ENCODE measurements at places on chromosomes 12 and 14.

DNA sequence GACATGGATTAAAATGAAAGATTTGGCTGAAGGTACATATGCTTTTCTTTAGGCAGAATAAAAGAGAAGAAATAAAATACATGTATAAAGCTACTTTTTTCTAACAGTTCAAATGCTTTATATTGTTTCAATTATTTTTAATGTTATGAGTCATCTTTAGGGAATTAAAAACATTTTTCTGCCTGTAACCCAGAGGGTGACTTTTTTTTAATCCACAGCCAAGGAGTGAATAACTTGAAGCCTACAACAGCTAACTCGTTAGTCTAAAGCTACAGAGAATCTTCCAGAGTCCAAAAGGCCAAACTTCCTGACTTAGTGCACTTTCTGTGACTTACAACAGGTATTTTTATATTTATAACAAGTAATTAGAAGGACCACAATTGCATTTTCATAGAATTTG is 151.6 kb downstream of the SEC23A start:
- no peak for DNase-seq

DNA sequence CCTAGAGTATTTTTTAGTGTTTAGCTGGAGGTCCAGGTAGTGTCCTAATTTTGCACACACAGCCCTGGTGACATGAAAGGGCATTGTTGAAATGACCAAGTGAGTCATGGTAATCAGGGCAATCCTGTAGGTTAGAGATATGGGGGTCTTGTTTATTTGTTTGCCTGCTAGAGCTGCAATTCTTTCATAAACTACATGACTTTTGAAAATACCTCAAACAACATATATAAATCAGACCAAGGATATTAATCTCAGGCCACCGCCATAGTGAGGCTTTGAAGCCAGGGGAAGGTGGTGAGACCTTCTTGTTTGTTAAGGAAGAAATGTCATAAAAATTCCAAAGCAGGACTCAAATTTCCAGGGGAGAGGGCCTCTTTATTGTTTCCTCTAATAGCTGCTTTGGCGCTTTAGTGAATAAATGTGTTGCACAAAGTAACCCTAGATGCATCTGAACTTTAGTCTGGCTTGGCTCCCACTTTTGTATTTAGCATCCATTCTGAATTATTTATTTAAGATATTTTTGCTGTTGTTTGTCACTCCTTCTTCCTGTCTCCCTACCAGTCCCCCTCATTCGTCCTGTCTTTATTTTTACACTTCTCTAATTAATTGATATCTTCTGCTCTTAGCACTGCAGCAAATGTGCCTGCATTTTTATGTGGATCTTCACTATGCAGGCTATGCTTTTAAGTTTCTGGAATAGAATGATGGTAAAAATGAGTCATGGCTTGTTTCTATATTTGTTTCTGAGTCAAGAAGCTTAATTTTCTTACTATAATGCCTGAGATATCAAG is 430.3 kb downstream of the RAD51B start:
- DNase-seq, result no peak

DNA sequence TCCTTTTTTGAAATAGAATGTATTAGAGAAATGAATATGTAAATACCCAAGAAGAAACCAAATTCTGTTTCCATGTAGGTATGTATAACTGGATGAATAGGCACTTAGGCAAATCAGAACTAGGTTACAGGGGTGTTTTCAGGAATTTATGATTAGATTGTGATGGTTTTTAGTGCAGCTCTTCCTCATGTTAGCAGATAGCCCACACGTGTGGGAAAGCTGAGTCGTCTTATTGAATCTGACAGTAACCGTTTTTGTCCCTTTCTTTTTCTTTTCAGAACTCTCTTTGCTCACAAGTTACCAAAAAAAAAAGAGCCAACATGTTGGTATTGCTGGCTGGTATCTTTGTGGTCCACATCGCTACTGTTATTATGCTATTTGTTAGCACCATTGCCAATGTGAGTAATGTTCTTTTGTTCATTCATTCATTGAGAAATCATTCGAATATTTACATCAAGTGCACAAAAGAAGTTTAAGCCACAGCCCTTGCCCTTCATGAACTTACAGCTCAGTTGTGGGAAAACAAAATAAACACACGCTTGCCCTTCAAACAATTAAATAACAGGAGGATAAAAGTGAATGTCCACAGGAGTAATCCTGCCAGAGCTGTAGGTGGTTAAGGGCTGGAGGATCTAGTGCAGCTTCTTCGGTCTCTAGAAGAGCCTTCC is 14.8 kb downstream of the EMP1 start:
- no peak for DNase-seq

DNA sequence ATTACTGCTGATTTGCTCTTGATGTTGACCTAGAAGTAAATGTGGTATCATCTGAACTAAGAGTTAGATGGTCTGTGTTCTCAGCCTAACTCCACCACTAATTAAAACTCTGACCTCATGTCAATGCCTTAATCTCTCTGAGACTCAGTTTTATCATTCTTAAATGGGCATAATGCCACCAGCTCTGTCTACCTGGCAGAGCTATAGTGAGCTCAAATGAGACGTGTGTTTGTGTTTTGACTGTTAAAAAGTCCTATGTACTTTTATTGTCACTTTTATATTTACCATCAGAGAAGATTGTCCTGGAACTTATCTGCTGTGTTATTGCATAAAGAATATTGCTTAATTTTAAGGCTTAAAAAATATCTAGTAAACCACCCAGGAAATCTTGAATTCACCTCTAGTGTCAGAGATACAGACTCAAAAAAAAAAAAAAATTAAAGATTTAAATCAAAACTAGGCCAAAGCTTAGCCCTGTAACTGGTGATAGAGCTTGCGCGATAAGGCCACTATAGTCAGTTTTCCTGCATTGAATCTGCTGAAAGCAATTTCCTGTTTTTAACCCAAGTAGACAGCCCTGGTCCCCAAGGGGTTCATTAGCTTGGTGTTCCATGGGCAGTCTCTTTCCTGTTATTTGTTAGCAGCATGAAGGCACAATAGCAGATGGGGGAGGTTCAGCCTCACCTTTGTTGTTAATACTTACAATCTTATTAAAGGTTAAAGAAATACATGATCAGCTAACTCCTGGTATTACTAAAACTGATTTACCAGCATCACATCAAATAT is 261.8 kb downstream of the ATP23 start:
- no peak for DNase-seq

- no peak for DNase-seq
These were observed 14.8 kb upstream of the DYRK2 start for GRCh38 chr12:67633708-67634107.

DNA sequence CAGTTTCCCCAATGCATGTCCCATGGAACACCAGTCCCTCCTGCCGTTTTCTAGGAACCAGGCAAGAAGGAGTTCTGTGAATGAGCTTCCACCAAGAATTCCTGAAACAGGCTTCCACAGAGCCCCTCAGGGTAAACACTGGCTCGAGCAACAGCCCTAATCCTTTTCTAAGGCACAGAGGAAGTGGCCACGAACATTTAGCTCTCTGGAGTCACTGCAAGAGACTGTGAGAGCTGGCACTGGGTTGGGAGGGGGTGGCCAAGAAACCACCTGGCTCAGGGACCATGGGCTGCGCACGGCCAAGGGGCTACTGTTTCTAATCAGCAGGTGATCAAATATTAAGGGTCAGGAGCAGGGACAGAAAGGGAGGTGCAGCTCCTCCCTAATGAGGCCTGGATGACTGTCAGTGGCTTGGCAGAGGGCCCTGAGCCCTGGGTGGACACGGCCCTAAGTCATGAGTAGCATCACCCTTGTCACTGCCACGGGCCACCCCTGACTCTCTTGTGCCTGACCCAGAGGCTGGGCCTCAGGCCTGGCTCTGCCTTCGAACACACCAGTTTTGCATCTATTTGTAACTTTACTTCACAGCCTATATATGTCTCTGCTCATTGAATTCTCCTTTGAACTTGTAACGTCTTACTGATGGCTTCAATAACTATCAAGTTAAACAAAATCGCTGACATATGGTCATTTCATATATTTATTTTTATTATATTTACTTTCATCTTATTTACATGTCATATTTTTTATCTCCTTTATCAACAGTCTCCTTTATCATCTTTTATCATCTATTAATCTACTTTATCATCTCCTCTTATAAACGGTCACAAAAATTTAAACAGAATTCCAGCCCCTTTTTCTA is 154.0 kb downstream of the DICER1 start:
- DNase-seq, result no peak

GRCh38 chr14:85172290-85172689 is 357.7 kb upstream of the FLRT2 start:
- DNase-seq, result no peak

DNA sequence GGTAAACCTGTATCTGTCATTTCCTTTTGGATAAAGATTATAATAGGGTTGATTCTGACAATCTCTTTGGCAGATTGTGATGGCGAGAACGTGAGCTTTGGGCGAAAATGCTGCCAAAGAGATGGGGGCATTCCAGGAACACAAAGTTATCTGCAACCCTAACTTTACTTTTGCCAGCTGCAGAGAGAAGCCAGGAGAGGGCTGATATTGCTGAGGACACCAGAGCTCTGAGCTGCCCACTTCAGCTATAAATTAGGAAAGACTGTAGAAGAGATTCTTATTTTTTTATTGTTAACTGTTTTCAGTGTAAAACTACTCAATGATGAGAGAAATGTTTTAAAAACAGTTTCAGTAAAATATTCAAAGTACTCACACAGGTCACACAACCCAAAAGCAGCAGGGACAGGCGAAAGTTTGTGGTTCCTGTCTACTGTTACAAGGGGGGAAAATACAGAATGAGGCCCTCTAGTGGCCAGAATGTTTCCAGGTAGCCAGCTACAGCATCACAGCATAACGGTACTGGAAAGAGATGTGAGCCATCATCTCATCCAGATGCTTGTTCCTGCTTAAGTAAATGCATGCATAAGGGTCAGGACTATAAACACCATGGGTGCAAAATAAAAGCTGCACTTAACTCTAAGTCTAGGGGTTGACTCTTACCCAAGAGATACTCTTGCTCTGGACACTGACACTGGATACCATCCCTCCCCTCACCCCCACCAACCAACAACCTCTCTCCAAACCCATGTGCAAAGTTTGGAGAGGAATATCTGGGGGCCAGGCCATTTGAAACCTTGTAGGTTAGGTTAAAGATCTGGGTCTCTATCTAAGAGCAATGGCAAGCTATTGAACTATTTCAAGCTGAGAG is 498.4 kb downstream of the RMST start:
- DNase-seq, result no peak

DNA sequence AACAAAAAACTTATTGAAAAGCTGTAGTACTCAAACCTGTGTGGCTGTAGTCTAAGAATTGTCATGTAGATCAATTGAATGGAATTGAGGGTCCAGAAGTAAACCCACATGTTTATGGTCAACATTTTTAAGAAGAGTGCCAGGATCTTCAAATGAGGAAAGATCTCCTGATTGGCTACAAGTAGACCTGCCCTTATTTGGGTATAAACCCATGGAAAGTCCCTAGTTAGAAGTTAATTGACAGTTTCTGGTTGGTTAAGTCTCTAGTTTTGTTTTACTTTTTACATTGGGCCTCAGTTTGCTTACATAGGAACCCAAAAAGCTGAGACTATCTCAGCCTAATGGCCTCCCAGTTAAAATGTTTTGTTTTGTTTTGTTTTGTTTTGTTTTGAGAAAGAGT is 91.9 kb upstream of the RESF1 start:
- DNase-seq, result no peak

GRCh38 chr12:49894751-49895148 is 8.9 kb downstream of the FAIM2 start:
- no peak for DNase-seq

- no peak for DNase-seq
These were observed 223.0 kb downstream of the PTPRO start for GRCh38 chr12:15545334-15545733.

GRCh38 chr14:26694521-26694920 is 96.7 kb upstream of the NOVA1 start:
- no peak for DNase-seq

DNA sequence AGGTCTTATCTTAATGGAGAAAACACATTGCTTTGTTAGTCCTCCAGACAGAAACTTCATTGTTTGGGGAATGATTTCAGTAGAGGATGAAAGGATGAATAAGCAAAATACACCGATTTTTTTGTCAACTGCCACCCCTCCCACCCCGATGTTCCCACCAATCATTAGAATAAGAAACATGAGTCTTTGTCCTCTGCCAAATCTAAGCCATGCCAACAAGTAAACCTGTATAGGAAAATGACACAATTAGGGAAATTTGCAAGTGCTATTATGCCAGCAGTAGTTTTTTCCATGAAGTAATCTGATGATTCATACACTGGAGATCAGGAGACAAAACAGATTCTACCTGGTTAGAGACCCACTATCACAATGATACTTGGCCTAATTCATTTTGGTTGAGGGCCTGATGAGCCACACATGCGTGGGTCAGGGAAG is 35.9 kb downstream of the FLRT2 start:
- no peak for DNase-seq

- no peak for DNase-seq
These were observed 21.9 kb downstream of the MYRFL start for GRCh38 chr12:69846976-69847375.

DNA sequence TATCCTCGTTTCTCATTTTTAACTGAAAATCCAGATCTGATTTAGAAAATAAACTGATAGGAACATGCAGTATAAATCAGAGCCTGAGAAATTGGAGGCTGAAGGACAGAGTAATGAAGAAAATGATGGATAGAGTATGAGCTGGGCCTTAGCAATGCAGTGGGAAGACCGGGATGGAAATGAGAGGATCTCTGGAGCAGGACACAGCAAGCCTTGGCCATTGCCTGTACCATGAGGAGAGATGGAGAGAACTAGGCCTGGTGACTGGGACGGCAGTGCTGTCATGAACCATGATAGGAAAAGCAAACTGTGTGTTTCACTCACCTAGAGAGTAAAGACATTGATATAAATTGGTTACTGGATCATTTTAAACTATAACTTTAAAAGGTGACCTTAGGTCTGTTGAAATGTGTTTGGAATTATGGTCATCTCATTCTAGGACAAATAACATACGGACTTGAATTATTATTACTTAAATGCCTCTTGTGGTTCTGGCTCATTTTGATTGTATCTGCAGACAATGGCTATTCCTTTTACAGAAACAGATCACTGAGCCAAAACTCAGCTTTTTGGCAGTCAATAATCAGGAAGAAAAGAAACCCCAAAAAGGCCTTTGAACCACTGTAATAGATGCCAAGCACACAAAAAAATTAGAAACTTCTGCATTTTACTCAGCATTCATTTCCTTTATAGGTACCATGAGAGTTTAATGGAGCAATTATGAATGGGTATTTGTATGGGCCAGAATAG is 251.9 kb upstream of the PRKD1 start:
- DNase-seq, result no peak

DNA sequence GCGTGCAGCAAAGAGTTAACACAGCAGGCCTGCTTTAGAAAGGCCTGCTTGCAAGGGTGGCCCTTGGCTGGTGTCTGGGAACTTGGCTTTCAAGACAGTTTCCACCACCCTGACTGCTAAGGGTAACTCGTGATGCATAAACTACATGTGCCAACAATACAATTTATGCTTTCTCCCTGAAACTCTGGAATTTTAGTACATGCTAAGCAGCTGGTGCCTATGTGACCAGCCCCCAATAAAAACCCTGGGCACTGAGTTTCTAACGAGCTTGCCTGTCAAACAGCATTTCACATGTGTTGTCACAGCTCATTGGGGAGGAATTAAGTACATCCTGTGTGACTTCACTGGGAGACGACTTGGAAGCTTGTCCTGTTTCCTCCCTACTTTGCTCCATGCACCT is 133.1 kb downstream of the SLC5A8 start:
- DNase-seq, result no peak

Measured in vagina (tissue), 2 donors.